ENCODE measurements at places on chromosomes 12 and 14.

- DNase-seq: no peak
Observed at GRCh38 chr14:24279301-24280186, 8.1 kb upstream of the RABGGTA start.

DNA sequence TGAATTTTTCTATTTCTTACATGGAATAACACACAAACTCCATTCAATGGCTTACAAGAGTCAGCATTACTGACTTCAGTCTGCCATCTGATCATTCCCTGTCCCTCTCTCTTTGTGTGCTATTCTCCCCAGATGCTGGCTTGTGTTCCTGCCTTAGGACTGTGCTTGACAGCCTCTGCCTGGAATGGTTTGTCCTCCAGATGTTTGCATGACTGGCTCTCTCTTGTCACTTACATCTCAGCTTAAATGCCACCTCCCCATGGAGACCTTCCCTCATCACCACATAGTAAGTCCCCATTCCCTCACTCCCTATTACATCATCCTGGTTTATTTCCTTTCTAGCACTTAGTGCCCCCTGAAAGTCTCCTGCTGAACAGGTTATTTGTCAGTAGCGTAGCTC is 181.6 kb downstream of the KTN1 start:
- no peak for DNase-seq

DNA sequence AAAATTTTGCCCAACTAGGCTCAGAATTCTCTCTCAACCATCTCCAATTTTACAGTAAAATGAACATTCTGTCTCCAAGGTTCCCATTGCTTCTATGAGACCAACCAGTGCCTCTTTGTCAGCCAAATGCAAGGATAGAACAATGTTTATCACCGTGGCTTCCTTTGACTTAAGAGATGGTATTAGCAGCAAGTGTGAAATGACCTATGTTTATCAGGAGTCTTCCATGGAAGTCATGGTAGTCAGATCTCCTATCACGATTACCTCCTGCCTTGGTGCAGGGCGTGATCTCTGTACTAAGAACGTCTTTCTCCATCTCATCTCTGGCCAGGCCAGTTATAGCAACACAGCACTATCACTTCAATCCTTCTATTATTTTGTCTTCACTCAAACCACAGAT is 6.1 kb upstream of the BCL2L14 start:
- DNase-seq: no peak

DNA sequence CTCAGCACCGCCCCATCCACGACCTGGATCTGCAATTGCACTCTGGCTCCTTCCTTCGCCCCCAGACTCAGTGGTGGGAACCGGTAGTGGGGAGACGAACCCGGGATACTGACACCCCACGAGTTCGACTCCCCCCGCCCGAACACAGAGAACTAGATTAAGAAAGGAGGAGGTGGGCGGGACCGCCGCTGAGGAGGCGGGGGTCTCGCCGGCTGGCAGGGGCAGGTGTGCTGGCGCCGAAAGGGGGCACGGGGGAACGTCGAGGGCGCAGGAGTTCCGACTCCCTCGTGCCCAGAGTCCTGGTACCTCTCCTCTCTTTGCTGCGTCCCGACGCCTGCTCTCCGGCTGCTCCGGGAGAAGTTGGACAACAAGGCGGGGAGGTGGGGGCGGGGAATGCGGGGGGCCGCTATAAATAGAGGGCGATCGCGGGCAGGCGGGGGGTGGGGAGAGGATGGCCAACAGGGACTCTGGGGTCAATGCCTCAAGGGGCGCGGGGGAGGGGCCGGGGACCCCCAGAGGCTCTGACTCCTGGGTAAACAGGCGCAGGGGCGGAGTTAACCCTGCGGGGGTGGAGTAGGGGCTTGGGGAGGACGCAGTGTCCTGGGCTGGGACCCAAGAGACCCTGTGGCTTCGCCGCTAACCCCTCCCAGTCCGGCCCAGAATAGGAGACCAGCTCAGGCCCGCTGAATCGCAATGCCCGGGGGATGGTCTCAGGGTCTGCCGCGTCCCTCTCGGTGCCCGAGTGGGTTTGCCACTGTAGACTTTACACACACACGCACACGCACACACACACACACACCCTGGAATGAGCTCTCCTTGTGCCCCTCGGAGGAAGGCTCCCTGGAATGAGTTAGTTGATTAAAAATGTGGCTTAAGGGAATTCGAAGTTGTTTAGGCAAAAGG is 761 bp upstream of the NDRG2 start:
- no peak for DNase-seq

- DNase-seq: no peak
Observed at GRCh38 chr12:70615174-70615866, 21.9 kb downstream of the PTPRB start.

GRCh38 chr12:106147956-106148355 is 9.2 kb upstream of the NUAK1 start:
- no peak for DNase-seq

DNA sequence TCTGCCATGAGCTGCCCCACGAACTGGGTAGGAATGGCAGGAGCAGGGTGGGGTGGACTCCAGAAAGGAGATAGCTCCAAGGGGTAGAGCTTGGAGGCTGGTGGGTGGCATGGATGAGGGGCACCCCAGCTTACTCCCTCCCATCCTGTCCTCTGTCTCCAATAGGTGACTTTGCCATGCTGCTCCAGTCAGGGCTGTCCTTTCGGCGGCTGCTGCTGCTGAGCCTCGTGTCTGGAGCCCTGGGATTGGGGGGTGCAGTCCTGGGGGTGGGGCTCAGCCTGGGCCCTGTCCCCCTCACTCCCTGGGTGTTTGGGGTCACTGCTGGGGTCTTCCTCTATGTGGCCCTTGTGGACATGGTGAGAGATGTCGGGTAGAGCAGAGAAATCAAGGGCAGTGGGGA is 7.1 kb downstream of the SLC39A5 start:
- no peak for DNase-seq

GRCh38 chr14:54023027-54023426 is 66.4 kb upstream of the BMP4 start:
- no peak for DNase-seq

GRCh38 chr12:81137801-81138200 is 59.9 kb downstream of the ACSS3 start:
- no peak for DNase-seq

GRCh38 chr12:115075552-115076170 is 391.7 kb upstream of the TBX3 start:
- no peak for DNase-seq

- DNase-seq: no peak
Observed at GRCh38 chr14:23183479-23183878, at the start of gene SLC7A8. TSS of gene SLC7A8 (minus strand) at chr14:23183660. CDS start at chr14:23182914, 746 bp downstream.

DNA sequence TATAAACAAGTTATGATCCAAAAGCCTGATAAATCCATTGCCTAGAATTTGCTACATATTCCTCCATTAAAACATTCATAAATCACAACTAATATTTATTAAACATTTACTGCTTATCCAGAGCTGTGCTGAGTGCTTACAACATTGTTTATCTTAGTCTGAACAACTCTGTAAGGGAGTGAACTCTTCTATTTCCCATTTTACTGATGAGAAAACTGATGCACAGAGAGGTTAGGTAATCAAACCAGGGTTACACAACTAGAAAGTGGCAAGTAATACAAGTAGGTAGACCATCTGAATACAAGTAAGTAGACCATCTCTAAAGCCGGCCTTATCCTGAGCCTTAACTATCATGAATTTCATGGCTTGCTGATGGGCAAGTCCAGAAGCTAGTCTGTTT is 39.5 kb downstream of the WASHC3 start:
- no peak for DNase-seq

DNA sequence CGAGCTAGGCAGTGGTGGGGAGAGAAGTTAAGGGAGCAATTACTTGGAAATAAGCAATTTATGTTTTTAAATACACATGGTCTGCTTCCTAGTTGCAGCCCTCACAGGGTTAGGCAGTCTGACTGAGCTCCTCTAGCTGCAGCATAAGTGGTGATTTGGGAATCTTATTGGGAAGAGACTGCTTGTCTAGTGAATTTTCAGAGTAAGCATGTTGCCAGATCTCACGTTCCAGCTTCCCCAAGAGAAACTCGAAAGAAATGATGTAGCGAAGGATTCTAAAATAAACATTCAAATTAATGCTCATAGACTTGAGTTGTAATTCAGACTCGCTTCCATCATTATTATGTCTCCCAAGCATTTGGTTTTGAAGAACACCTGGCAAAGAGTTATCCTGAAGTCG is 440.2 kb downstream of the ATP23 start:
- DNase-seq: no peak

DNA sequence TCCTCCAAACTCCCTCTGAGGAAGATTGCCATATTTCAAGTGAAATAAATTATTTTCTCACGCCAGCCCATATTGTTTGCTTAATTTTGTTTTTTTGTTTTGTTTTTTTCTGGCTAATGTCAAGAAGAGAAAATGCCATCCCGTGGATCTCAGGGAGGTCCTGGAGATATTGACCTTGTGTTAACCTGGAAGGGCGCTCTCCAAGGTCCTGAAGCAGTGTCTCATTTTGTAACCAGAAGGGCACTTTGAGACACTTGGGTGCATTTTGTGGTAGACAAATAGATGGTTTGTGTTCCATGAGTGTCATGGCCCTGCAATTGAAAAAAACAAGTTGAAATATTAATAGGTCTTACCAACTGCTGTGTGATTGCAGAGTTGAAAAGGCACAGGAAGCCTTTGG is 268.9 kb downstream of the SUDS3 start:
- no peak for DNase-seq

DNA sequence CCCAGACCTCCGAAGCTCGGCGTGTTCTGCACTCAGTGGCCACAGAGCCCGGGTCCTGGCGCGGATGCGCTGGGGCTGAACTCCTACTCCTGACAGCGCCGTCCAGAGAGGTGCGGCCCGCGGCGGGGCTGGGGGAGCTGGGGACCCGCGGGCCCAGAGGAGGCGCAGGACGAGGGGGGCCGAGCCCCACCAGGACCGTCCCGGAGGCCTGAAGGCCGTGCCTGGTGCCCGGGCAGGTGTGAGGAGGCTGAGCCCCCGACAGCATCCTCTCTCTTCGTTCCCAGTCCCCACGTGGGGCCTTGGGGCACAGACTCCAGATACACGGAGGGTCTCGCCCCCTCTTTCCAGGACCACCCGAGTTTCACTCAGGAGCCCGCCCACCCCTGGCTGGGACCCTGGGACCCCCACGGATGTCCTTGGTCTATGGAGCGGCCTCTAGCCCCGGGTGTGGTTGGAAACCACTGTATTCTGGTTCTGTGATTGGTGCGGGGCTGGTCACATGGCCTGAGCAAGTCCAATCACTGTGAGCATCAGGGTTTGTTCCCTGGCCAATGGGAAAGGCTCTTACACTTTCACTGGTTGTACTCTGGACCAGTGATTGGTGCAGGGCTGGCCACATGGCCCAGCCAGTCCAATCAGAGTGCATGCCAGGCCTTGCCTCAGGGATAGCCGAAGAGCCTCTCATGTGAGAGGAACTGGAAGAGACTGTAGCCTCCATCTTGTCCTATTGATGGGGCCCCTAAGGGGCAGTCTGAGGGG is 217.6 kb upstream of the SFSWAP start:
- DNase-seq: no peak

GRCh38 chr14:88614218-88614907 is 51.5 kb downstream of the ZC3H14 start:
- peak; percentile 45 for DNase-seq
